ENCODE measurements at places on chromosomes 13 and 19.

DNA sequence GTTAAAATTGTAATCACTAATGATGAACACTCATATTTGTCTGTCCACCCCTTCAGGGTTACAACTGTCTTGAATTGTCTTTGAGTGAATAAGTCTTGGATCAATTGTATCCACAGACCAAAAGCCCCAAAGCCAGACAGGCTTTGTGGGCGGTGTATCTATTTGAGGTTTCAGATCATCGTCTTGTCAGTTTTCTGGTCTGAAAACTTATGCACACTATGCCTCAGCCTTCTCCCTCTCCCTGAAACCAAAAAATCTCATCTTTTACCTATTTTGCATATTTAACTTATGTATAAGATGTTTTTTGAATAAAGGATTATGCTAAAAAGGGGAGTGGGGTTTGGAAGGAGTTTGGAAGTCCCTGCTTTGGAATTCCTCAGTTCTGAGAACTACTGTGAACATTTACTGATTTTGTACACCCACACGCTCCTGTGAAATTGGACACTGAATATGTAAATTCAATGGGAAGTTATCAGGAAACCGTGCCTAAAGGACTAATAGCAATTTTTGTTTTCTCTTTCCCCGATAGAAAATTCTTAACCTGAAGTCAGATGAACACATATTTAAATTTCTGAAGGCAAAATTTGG lies 52.1 kb downstream of the DPY19L3 start:
- DNase-seq, result no peak

DNA sequence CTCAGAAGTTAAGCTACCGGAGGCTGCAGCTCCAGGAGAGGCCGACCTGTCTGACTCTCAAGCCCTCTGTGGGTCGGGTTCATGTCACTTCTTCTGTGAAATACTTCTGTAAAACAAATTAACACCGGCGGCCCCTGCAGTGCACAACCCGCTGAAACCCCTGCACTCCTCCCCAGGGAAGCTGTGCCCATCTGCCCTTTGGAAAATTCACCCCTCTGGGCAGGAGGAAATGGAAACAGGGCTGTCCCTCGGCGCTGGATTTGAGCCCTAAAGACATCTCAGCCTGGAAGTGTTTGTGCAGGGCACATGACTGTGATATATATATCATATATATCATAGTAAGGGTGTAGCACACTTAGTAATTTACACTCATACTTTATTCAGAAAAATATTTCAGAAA lies 415.3 kb downstream of the IRS2 start:
- DNase-seq, result no peak

GRCh38 chr19:50427997-50428425 lies 4.7 kb upstream of the MYBPC2 start:
- no peak for DNase-seq

DNA sequence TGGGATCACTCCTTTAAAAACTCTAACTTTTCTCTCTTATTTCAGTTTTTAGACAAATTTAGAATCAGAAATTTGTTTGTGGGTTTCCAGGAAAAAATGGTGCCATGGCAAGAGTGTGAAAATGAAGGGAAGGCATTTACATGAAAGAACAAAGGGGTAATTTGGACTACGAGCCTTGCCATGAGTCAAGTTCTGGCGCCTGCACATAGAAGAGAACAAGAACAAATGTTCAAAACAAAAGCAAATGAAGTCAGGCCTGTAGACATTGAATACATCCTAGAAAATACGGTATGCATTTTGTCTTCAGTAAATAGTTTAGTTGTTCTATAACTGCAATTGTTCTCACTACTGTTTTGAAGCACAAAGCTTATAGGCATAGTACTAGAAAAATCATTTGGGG lies 1390.5 kb downstream of the EFNB2 start:
- DNase-seq, result no peak

DNA sequence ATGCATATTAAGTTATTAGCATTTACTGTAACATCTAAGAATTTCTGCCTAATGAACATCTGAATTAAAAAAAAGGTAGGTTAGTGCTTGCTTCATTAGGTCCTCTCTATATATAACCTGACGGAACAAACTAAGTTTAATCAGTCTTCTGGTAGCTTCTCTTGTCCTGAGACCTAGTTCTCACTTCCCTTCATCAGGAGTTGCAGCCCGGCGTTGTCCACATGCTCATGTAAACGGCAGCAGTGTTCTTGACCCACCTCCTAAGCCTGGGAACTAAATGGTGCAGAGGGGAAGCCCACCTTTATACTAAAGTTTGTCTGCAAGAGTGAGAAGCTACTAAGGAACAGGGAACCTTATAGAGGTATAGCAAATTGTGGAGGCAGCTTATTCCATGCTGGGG lies 31.9 kb upstream of the CPB2 start:
- DNase-seq, result no peak

DNA sequence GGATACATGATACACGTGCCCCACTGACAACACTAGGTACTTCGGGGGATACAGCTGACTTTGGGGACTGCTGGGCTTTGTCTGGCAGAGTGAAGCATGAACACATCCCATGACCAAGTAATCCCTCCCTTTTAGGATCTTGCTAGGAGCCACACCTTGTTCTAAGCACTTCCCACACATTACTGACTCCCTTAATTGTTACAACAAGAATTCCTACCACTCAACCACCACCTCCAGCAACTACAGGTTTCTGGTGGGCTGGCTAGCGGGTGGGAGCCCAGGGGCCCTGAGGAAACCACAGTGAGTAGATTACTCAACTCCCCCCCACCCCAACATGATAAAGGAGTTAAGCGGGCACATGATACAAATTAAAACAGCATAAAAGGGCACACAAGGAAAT lies 7.2 kb upstream of the SLC35E1 start:
- DNase-seq, result no peak

All from kidney capillary endothelial cell (primary cell).